Stimulated activated CD4-positive, alpha-beta T cell treated with anti-CD3 and anti-CD28 coated beads, Interleukin-15, amount 100 ng/mL, for 1 hour (primary cell): ENCODE measurements at places on chromosomes 1 and 21.

DNA sequence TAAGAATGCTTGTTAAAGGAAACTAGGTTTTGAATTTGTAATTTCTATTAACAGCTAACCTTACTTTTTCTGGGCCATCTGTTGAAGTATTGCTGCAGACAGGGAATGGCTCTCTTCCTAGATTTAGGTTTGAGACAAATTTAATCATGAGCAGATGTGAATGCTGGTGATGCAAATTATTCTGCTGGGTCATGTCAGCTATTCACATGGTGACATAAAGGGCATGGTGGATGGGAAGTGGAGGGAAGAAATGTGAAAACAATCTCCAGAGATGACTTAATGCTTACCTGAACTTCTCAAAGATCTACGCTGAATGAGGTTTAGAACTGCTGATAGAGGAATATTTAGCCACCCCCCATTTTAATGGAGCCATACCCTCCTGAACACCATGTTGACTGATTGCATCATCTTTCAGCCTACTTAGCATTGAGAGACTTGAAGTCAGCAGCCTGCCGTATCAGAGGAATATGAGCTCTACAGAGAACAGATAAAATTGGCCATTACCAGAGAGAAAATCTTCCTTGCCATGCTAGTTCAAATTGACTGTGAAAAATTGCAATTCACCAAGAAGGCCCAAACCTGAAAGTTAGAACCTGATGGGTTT is 138.8 kb downstream of the HHAT start:
- DNase-seq: no peak

- no peak for DNase-seq
Observed at GRCh38 chr1:84693005-84693404, 2.7 kb upstream of the SSX2IP start.

DNA sequence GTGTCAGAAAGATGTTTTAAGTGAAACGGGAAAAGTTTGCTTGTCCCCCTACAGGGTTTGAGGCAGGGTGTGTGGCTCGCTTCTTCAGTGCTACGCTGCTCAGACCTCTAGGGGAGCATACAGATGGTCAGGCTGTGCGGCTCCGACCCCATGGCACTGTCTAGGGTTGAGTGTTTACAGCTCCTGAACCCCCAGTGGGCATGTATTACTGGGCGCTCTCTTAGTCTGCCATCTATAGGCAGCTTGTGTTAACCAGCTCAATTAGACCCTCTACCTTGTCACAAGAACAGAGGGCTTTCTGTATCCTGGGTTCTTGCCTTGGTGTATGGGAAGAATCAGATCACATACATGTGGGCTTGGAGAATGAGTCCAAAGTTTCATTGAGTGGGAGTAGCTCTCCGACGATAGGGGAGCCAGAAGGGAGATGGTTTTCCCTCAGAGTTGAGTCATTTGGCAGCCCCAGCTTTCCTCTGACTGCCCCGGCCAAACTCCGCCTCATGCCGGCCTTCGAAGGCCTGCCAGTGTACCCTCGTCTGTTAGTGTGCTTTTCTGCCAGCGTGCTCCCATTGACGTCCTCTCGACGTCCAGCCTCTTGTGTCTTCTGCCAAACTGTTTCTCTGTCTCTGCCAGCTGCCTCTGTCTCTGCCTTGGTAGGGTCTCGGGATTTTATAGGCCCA is 38.6 kb upstream of the ADGRL4 start:
- DNase-seq: no peak

DNA sequence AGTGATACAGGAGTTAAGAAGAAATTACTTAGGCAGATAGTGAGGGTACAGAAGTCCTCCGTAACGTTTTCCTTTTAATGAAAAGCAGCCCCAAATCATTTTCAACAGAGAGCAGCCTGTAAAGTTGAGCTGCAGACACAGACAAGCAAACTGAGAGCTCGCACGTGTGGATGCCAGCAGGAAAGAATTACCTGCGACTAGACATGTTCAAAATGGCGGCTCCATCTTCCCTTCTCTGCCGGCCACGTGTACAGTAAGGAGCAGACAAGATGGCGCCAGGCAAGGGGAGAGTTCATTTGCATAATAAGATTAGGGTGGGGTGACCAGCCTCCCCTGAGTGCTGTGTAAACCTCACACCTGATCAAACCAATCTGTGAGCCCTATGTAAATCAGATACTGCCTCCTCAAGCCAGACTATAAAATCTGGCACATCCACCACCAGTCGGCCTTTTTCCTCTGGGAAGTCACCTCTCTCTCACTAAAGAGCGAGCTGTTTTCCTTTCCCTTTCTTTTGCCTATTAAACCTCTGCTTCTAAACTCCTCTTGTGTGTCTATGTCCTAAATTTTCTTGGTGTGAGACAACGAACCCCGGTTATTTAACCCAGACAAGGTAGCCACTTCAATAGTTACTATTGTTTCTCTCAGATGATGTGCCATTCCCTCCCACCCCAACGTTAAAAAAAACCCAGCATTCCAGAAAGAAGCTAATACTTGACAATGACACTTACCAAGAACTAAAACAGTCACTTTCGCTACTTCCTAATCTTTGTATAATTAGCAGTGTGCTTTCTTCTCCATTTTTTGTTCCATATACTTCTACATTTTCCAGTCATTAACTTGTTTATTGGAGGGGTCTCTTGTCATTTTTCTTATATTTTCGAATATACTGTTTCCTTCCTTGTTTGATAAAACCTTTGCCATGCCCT is 27.4 kb downstream of the DUSP10 start:
- DNase-seq: no peak

DNA sequence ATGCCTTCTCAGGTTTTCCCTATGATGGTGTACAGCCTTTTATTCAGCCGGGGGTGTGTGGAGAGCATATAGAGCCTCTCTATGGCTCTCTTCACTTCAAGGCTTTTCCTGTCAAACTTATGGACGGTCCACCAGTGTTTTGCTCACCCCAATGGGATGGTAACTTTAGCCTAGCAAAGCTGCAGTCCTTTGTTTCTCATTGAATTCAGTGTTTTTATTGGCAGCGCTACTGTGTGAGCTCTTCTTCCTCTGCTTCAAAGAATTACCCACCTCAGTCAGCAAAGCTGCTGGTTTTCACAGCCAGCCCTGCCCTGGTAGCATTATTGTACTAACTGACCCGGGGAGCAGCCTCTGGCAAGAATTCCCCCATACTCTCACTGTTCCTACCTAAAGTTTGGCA is 145.3 kb upstream of the RRP15 start:
- DNase-seq: no peak

DNA sequence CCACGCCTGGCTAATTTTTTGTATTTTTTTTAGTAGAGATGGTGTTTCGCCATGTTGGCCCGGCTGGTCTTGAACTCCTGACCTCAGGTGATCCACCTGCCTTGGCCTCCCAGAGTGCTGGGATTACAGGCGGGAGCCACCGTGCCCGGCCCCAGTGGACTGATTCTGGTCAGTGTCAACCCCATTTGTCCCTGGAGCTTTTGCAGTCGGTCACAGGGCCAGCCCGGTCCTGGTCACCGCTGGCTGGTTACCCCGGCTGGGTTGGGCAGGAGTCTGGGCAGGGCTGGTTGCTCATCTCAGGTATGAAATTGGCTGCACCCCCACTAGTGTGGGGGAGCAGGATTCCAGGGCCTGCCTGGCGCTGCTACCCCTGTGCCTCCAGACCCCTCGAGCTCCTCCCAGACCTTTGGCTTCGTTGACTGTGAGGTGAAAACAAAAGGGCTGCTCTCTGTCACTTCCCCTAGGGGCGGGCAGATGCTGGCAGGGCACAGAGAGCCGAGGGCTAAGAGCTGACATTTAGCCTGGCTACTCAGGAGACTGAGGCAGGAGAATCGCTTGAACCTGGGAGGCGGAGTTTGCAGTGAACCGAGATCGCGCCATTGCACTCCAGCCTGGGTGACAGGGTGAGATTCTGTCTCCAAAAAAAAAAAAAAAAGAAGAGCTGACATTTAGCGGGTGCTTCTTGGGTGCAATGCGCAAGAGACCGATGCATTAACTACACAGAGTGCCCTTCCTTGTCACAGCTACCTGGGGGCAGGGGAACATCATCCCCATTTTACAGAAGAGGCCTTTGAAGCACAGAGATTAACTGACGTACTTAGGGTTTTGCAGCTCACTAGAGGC is 10.6 kb downstream of the TNFRSF1B start:
- DNase-seq: no peak

GRCh38 chr1:31761883-31762282 is 2.3 kb downstream of the ADGRB2 start:
- no peak for DNase-seq

GRCh38 chr1:190908246-190908645 is 430.6 kb upstream of the BRINP3 start:
- DNase-seq: no peak

DNA sequence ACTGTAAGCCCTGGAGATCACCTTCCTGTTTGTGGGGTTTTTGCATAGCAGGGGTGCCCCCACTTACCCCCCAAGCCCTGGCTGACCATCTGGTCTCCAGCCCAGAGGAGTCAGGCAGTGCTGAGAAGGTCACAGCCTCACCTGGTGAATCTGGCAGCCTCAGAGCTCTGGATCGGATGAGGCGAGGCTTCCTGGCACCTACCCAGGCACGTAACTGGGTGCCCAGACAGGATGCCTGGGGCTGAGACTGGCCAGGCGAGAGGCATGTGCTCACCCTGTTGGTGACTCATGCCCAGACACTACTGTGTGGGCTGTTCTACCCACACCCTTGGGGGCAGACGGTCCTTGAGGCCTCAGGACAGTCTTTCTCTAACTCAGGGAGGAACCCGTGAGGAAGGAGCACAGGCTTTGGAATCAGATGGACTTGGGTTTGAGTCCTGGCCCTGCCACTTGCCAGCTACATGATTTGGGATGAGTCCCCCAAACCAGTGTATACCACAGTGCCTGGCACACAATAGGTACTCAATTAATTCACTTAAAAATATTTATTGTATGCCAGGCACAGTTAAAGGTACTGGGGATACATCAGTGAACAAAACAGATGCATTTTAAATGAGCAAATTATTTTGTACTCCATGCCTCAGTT is 15.1 kb upstream of the PADI3 start:
- no peak for DNase-seq
